Skin of body (tissue), 3 donors: ENCODE measurements at places on chromosomes 4 and X. TPM values are rescaled to one million over a fixed set of nuclear protein-coding genes. Genes with fewer than 3 reads are reported as not detected.
A peak's percentile ranks its signal among the peaks of the same experiment; 100 is the strongest.

The LRPAP1 gene
- 38.8 TPM for total RNA-seq

The SLC49A3 gene
- 3.2 TPM for total RNA-seq

The TCEAL2 gene
- 0.39 TPM for total RNA-seq

The KCND1 gene
- 2.7 TPM for total RNA-seq

The NAT8L gene
- total RNA-seq, result 1.2 TPM

The MAGEB10 gene
- total RNA-seq, result not detected

DNA sequence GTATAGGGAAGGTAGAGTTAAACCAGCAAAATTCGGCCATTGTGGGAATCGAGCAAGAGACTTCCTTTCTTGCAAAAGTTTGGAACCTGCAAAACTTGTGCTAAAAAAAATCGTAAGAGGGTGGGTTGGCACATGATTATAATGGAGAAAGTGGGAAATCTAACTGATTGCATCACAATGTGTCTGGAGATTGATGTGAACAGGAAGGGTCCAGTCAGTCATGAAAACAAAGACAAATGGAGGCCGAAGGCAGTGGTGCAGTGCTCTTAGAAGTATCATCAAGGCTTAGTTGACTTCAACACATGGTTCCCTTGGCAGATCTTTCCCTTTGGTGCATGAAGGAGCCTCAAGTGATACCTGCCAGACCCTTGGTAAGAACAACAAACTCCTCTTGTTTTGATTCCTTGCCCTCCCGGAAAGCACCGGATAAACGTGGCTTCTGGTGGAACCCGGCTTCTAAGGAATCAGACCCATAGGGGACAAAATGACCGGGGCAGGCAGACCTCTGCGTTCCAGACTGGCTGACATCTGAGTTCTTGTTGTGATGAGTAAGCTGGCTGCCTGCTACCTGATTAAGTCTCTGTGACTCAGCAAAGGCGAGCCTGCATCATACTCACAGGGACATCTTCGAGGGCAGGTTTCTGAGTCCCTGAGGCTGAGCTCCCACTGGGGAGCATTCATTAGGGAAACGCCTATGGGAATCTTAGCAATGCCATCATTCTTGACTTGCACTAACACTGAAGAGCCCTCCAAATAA lies 87.7 kb upstream of the MAP3K15 start:
- no peak for DNase-seq

DNA sequence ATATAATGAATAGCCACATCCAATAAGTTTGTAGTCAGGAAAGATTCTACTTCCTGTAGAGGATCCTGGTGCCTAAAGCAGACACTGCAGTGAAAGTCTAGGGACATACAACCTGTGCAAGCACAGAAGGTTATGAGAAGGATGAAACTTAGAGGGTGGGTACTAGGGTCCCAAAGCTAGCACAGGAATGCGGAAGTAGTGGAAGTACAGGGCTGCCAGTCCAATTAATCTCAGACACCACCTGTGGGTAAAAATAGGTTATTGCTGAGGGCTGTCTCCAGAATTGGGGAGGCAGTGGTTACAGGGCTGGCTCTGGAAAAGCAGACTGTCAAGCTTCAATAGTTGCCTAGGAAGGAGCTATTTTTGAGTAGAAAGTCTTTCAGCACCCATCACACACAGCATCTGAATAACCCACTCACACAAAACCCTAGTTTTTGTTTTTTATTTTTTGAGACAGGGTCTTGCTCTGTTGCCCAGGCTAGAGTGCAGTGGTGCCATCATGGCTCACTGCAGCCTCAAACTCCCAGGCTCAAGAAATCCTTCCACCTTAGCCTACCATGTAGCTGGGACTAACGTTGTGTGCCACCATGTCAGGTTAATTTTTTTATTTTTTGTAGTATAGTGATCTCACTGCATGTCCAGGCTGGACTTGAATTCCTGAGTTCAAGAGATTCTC lies 50.8 kb upstream of the ELF2 start:
- no peak for DNase-seq

DNA sequence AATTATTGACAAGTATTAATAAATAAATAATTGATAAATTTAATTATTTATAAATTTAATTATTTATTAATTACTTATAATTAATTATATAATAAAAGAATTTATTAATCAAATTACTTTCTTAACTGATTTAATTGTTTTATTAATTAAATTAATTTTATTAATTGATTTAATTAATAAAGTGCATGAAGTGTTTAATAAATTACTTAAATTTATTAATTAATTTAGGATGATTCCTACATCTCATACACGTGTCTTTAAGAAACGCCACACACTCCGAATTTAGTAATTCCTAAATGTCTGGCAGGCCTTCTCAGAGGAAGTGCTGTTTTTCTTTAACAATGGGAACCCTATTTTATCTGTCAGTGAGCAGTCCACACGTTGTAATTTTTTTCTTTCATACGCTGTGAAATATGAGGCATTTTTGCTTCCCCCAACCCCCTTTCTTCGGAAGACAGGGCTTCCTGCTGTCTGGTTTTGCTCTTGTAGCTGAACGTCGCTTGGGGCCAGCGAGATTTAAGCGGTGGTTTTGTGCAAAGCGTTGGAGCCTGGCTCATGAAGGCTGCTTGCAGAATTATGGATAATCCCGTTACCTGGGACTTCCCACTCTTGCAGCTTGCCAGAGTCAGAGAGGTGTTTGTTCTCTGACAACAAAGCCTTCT lies 46.8 kb downstream of the CRLF2 start:
- no peak for DNase-seq

GRCh38 chr4:5701971-5702370 lies 6.4 kb downstream of the EVC2 start:
- DNase-seq, result no peak

DNA sequence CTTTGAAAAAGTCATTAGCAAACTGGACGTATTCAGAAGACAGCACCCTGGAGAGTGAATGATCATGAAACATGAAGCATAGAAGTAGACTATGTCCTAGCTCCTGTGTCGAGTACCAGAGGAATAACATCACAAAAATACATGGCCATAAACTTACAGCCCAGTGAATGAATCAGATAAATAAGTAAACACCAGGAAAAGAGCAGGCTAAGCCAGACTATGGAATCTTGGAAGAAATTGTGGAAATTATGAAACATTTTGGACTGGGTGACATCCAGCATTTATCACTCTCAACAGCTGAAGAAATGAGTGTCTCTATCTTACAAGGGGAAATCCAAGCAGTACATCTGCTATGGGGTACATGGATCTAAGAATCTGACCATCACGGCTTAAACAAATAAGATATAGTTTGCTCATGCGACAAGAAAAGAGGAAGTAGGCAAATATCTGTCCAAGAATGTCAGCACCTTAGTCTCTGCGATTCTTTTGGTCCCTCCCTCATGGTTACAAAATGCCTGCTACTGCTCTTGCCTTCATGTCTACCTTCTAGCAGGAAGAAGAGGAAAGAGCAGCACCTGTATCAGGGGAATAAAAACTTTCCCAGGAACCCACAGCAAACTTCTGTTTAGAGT lies 481.5 kb downstream of the BCOR start:
- peak; percentile 39 for DNase-seq

- no peak for DNase-seq
Observed at GRCh38 chr4:89039730-89040338, 17.2 kb downstream of the FAM13A start.

- no peak for DNase-seq
Observed at GRCh38 chr4:101299899-101300540, 47.3 kb downstream of the PPP3CA start.

DNA sequence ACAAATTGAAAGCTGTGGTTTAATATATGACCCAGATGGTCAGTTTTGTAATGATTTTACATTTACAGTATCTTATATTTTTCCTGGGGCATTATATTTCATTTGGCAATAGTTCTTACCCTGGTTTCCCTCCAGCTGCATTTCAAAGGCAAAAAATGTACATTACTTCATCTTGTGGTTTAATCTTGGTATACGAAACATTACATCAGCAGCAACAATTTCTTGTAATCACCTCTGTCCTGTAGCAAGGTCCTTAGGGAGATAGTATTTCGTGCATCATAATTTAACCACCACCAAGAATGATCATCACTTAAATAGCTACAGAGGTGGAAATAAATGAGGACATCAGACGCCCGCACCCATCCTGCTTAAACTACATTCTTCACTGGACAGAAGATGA lies 48.8 kb downstream of the HS6ST2 start:
- no peak for DNase-seq

GRCh38 chrX:71533516-71533850 lies 579 bp downstream of the OGT start:
- DNase-seq, result no peak

- DNase-seq, result no peak
Observed at GRCh38 chr4:130422261-130422660, 1326.3 kb downstream of the C4orf33 start.

- no peak for DNase-seq
Observed at GRCh38 chrX:154401918-154402621, 3.9 kb downstream of the RPL10 start.
